Gastrocnemius medialis (tissue), 4 donors: ENCODE measurements at places on chromosomes 6 and 20.

GRCh38 chr6:10749734-10750133 is 2.1 kb downstream of the TMEM14B start:
- DNase-seq: no peak

DNA sequence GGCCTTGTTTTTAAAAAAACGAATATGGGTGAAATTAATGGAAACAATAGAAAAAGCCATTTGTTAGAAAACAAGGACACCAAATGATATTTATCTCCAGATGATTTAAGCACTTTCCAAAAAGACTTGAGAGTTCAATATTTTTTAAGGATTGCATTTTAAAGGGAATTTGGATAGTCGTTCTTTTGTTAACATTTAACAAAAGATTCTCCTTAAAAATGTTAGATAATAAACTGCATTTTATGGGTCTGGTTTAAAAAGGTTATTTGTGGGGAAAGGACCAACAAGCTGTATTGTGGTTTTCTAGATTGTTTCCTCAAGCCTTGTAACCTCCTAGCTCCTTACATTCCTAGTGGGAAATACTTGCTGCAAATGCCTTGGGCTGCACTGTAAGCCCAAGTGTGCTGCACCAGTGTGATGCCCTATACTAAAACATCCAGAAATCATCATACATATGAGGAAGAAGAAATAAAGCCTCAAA is 1.5 kb upstream of the PHIP start:
- DNase-seq: no peak

DNA sequence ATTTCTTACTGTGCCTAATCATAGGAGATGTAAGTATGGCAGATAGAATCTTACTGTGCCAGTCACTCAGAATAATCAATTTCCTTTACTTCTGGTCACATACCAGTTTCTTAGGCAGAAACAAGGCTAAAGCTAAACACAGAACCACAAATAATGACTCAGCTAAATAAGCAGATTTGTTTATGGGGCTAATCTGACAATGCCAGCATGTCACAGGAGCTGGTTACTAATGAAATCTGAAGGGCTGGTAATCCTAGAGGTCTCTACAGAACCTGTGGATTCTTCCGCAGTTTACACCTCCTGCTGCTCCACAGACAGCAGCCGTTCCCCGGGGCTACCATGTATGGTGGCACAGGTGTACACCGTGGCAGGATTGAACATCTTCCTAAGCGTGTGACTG is 80.8 kb downstream of the LYRM4 start:
- no peak for DNase-seq

GRCh38 chr6:156900292-156900691 is 123.1 kb downstream of the ARID1B start:
- DNase-seq: no peak

- DNase-seq: no peak
Measured at GRCh38 chr6:81759782-81760181, 7.3 kb upstream of the TENT5A start.

DNA sequence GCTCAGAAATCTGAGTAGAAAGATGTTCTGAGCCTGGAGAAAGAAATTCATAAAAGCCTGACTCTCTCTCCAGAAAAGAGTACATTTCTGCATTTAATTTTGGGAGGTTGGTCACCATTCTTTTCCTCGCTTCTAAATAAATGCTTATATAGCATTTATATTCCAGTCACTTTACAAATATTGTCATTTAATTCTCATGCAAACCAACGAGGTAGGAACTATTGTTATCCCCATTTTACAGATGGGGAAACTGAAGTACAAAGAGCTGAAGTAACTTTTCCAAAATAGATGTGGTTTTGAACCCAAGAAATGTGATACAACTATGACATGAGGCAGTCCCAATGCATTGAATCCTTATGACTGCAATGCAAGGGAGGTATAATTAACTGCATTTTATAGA is 4.5 kb upstream of the TRIB3 start:
- no peak for DNase-seq

- no peak for DNase-seq
Measured at GRCh38 chr20:19633985-19634384, 124.1 kb upstream of the RIN2 start.

- DNase-seq: no peak
Measured at GRCh38 chr20:10861619-10862018, 187.8 kb upstream of the JAG1 start.

DNA sequence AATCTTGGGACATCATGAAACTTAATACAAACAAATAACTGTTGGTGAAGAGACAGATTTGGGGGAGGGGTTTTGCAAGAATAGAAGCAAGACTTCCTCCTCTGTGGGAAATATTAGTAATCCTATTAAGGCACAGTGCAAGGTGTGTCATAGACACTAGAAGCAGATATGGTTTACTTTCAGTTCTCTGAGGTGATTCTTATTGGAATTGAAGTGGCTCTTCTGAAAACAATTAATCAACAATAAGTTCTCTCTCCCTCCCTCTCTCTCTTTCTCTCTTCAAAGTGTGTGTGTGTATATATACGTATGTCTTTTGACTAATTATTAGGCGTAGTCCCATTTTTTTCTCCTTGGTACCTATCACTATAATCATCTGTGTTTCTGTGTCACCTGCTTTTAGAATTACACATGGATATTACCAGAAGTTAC is 99.8 kb downstream of the HIVEP2 start:
- DNase-seq: no peak

DNA sequence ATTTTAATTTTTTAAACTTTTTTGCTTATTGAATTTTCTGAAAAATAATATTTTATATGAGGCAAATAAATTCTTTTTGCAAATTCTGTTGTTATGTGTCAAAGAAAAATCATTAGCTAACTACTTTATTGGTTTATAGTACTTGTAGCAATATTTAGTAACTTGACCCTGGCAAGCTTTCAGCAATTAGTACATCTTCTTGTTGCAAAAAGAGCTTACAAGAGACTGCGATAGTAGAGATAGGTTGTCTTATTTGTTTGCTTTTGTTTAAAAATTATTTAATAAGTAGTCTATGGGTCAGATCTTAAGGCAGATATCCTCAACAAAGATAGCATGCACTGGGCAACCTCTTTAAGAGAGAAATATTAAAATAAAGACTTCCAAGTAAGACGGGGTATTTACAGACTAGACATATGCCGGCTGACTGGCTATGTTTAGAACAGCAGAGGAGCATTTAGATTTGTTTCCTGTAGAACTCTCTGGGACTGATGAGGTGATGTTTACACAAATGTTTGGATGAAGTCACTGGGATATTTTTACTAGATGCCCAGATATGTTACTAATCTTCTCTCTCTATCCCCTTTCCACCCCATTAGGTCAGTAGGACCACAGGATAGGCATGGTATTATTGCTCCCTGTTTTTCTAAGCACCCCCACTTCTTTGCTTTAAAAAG is 25.0 kb downstream of the VGLL2 start:
- no peak for DNase-seq

DNA sequence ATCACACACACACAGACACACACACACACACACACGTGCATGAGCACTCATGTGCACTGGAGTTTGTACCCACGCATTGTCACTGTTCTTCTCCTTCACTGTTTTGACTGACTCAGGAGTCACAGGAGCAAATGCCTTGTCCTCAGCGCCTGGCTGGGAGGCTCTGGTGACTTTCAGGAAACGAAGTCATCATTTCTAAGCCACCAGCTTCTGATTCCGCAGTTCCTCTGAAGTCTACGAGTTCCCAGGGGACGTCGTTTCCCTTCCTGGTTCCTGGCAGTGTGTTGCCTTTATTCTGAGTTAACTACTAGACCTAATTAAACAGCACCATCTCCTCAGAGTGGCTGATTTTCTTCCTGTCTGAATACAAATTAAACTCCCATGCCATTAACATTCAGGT is 82.2 kb upstream of the PMEPA1 start:
- DNase-seq: no peak

DNA sequence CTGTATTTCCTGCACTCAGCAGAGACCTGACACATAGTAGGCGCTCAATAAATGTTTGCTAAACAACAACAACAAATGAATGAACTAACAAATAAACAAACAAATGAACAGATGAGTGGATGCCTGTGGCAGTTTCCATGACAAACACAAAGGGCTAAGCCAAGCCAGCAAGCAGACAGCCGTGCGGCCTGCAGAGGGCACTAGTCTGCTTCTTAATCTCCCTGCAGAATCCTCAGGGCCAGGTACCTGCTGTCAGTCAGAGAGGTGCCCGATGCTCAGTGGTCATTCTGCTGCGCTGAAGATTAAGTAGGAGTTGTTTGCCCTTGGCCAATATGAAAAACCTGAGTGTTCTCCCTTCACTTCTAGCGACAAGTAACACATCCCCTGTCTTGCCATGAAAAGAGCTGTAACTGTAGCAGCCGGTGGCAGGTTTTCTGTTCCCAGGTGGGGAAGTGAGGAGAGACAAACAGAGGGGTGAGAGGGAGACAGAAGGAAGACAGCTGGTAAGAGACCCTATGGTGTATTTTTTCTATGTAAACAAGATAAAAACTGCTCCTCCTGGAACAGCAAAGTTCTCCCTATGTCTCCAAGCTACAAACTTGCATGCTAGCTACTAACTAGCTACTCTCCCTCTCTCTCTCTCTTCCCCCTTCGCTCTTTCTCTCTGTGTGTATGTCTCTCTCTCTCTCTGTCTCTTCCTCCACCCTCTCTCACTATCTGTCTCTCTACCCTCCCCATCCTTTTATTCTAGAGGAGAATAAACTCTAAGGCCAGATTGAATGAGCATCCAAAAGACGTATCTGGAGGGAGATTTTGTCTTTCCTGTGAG is at the start of gene MC3R:
Gene MC3R, plus strand, starts transcription at position 779 of the 829 bp plus-strand sequence. CDS start 112 bp downstream, outside the sequence.
- DNase-seq: no peak

GRCh38 chr6:129696028-129696418 is 14.0 kb downstream of the ARHGAP18 start:
- DNase-seq: no peak
